ENCODE measurements at places on chromosomes 6 and 20. TPM values are rescaled to one million over a fixed set of nuclear protein-coding genes. Genes with fewer than 3 reads are reported as not detected.

Gene XKR7
- total RNA-seq, result not detected

Gene RAB23
- 0.08 TPM for total RNA-seq

Gene DEFB128
- total RNA-seq, result not detected

Gene LY6G5C
- total RNA-seq, result 1.5 TPM

GRCh38 chr6:40336296-40336695 is 250.9 kb downstream of the LRFN2 start:
- no peak for DNase-seq

- DNase-seq, result no peak
Measured at GRCh38 chr6:15524861-15525401, 137.9 kb downstream of the DTNBP1 start.

GRCh38 chr20:24118034-24118433 is 129.5 kb upstream of the GGTLC1 start:
- no peak for DNase-seq

- no peak for DNase-seq
Measured at GRCh38 chr20:58989196-58989595, 8.1 kb downstream of the NELFCD start.

DNA sequence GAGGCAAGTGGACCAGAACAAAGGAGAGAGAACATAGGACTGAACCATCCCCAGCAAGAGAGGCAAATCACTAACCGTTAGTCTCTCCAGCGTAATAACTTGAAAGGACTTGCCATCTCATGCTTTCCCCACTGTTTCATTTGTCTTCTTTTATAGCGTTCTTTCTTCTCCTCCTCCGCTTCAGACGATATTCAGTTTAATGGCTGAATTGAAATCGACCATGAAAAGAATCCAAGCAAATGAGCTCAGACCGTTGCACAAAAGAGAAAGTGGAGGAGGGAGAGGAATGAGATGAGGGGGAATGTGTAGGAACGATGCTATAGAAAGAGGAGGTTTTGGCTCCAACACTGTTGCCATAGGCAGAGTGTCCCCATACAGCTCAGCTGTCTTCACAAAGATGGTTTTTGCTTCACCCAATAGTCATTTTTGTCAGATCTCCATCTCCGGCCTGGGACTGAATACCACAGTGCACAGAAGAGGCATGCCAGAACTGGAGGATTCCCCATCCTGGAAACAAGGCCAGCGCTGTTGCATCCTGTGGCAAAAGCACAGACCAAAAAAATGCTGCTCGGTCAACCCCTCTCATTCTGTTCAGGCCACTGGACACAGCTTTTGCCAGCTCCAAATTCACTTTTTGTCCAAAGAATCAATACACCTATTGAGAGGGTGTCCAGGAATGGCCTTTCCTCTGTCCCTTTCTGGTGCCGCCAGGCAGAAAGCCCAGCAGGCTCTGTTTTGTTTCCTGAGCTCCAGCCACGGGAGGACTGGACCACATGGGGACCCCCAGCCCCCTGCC is 176.1 kb downstream of the ID4 start:
- DNase-seq, result no peak

DNA sequence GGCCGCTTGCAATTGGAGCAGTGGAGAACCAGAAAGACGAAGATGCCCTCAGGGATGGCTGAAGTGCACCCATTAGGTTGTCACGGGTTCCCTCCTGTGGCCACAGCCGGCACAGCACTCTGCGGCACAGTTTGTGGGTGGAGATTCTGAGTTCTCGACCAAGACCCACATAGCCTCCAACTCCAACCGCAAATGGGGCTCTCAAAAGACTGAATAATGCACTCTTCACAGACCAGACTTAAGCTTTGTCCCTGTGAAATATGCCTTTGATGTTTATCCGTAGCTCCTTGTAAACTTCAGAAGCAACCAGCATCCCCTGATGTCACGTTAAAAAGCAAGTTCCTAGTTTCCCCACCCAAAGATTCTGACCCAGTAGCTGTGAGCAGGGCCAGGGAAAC is 934 bp upstream of the CST9 start:
- peak; percentile 32 for DNase-seq

GRCh38 chr6:35417979-35418661 is 34.0 kb upstream of the FANCE start:
- DNase-seq, result no peak

DNA sequence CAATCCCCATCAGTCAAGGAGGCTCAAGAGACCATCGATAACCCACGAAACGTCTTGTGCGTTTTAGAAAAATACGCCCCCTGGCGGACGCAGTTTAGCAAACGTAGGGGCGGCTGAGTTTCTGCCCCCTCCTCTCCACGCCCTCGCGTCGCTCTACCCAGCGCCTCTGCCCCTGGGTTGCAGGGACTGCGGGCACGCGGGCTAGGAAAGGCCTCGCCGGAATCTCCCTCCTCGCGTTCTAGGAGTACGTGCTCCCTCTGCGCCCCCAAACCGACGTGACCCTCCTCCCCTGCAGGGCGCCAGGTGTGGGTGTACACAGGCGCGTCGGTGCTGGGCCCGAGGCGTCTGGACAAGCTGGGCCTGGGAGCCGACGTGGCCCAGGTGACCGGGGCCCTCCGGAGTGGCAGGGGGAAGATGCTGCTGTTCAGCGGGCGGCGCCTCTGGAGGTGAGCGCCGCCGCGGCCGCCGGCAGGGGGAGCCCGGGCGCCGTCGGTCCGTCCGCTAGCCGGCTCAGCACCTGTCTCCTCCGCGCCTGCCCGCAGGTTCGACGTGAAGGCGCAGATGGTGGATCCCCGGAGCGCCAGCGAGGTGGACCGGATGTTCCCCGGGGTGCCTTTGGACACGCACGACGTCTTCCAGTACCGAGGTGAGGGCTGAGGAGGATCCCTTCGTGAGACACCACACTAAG is 5.3 kb downstream of the MMP9 start:
- peak; percentile 82 for DNase-seq

DNA sequence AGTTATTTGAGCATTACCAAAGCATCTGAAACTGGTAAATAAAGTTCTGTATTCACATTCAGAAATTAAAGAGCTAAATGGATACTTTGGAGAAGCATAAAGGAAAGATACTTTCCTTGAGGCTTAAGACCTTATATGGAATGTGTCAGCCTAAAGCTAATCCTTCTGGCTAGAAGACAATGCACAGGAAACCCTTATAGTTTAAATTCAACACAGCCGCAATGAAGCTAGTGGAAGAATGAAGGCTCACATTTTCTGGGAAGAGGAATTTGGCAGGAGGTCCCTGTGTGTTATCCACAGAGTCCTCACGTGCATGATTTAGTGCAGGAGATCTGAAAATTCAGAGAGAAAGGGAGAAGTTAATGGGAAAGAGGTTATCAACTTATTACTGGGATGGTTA is 21.5 kb upstream of the CHD6 start:
- no peak for DNase-seq

DNA sequence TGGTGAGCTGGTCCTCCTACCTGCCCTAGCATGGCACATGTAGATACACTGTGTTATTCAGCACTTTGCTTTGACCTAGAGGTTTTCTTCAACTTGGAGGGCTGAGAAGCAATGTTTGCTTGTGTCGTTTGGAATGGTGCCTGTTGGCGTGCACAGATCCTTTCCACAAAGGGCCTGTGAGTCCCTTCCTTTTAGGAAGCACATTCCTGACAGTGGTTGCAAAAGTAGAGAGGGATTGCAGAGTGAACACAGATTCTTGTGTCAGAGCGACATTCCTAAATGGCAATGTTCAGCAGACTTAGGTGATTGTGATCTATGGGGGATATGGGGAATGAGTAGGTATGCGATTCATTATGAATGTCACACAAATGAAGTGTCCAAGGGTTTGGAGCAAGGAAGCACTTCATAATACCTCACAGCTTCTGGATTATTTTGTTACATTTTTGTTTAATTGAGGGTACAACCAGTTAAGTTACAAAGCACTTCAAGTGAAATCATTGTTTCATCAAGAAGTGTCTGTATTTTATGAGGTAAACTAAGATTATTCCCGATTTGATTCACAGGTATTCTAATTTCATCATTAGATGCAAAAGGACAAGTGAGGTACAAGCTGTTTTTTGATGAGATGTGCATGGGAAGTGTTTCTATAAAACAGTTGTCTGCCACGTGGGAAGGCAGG is 713 bp upstream of the RNF144B start:
- DNase-seq, result no peak

GRCh38 chr20:38534756-38535155 is 46.2 kb upstream of the ADIG start:
- no peak for DNase-seq

GRCh38 chr6:111721753-111722154 is 116.1 kb upstream of the TRAF3IP2 start:
- DNase-seq, result peak; percentile 24

DNA sequence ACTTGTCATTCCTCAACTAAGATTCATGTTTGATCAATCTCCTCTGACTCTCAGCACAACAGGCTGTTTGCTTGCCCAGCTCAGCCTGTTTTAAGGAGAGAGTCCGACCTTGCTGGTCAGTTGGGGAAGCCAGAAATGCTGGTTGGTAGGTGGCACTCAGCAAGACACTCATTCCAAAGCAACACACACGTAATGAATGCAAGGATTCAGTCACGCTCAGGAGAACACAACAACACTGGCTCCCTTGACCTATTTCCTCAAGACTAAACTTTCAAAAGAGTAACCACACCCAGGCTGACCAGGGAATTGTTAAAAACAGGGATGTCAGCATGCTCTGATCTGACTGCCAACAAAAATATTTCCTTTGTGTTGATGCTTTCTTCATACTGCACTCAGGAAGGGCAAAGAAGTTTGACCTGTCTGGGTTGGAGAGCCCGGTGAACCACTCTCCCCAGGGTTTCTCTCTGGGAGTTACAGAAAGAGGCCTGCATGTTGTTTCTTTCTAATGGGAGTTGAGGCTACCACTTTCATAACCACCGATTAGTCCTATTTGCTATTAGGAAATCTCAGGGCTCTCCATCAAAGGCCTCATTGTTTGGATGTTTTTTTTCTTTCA is 25.6 kb upstream of the PREP start:
- DNase-seq, result no peak

- DNase-seq, result no peak
Measured at GRCh38 chr20:24431279-24432045, 38.0 kb upstream of the SYNDIG1 start.

DNA sequence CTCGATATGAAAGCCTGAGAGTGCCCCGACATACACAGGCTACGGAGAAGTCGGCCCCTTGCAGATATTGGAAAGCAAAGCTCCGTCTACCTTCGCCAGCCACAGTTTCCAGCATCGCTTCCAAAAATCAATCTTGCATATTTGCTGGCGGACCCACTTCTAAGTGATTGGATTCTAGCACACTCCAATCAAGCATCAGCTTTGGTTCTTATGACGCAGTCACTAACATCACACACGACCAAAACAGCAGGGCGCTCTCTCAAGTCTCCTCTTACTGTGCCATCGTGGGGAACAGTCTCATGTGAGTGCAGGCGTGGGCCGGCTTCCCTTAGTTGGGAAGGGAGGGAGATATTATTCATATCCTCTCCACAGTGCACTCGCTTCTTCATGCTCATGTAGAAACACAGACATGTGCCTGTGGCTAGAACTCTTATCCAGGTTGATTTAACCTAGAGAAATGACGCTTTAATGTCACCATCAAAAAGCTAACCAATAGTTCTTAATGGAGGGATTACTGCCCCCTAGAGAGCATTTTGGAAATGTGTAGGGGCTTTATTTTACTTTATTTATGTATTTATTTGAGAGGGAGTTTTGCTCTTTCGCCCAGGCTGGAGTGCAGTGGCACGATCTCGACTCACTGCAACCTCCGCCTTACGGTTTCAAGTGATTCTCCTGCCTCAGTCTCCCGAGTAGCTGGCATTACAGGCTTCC is 229.8 kb downstream of the SOD2 start:
- no peak for DNase-seq

DNA sequence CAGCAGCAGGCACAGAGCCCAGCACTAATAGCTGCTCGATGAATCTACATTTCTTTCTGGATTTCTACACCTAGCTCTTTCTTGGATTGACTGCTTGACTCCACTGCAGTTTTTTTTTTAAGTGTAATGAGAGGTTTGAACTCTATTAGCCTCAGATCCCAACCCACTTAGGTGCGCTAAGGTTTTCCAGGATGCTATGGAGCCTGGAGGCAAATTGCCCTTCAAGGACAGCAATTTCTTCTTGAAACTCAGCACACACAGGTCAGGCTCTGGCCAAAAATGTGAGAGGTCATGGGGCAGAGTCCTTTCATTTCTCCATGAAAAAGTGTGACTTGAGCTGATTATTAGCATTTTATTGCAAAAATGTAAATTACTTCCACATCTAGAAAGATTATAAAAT is 52.3 kb upstream of the TIAM2 start:
- DNase-seq, result no peak

DNA sequence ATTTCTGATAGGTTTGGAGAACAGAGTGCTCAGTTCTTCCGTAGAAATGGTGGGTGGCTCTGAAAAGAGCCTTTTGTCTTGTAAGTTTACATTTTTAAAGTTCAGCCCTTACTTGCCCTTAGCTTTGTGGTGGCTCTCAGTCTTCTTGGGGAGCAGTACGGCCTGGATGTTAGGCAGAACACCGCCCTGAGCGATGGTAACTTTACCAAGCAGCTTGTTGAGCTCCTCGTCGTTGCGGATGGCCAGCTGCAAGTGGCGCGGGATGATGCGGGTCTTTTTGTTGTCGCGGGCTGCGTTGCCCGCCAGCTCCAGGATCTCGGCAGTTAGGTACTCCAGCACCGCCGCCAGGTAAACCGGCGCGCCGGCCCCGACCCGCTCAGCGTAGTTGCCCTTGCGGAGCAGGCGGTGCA is 19.5 kb downstream of the OR2B2 start:
- DNase-seq, result no peak

DNA sequence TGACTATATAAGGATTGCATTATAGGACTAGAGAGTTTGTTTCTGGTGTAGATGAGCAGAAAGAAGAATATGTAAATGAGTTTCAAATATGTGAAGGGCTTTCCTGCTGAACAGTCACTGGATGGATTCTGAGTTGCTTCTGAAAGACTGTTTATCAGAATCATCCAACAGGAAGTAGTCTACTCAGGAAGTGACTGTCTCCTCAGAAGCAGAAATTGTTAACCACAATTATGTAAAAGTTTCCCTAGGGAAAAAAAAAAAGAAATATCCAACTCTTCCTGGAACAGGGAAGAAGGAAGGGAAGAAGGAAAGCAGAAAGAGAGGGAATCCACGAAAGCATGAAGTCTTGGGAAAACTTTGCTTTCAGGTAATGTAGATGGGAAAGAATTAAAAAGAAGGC is 138.9 kb downstream of the TENT5A start:
- DNase-seq, result no peak

Data from CD8-positive, alpha-beta T cell (primary cell).